Stimulated activated naive CD4-positive, alpha-beta T cell (primary cell): ENCODE measurements at places on chromosomes 6 and 20.

DNA sequence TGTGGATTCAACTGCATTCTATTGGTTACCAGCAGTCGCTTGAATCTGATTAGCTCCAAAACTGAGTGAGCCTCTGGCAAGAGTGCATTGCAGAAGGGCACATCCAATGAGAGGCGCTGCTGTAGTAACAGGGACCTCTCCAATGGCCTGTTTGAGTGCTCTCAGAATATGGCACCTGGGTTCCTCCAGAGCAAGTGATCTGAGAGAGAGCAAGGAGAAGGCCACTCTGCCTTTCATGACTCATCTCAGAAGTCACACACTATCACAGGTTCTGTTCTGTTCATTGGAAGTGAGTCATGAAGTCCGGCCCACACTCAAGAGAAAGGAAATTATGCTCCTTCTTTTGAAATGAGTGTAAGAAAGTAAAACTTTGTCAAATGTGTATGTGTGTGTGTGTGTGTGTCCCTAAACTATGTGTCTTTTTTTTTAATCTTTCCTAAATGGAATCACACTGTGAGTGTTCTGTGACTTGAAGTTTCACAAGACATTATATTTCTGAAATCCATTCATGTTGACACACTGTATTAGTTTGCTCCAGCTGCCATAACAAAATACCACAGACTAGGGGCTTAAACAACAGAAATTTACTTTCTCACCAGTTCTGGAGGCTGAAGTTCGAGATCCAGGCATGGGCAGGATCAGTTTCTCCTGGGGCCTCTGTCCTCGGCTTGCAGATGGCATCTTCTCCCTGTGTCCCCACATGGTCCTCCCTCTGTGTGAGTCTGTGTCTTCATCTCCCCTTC is 138.3 kb upstream of the CDYL start:
- DNase-seq = no peak

GRCh38 chr6:160330619-160331018 is 17.6 kb upstream of the SLC22A3 start:
- no peak for DNase-seq

DNA sequence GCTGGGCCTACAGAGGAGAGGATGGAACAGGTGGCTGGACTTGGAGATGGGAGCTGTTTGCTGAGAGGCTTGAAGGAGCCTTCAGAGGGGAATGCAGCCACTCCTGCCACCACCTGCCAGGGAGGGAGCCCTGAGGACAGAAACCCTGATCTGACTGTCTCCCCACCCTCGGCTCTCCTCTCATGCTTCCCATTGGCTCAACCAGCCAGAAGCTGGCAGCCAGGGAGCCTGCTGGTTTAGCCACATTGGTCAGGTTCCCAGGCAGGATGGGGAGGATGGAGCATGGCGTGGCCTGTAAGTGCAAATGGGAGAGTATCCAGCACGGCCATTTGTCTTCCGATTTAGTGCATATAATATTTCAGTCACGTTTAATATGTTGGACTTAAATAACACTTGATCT is 12.8 kb downstream of the TREM1 start:
- no peak for DNase-seq

DNA sequence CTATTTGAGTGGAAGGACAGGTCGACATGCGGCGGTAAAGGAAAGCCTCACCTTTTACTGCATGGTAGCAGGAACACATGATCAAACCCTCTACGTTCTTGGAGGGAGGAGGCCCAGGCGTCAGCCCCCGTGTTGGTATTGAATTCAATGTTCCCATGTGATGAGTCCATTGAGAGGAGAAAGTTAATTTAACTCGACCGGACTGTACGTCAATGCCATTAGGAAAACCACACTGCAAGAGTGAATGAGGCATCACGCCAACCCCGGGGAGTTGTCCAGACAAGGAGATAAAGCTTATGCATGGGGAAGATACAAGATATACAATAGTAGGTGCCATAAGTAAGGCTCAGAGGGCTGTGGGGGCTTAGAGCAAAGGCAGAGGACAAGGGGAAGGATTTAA is 213.9 kb upstream of the ECI2 start:
- DNase-seq = no peak

- DNase-seq = no peak
Observed at GRCh38 chr20:12927489-12927888, 81.3 kb upstream of the SPTLC3 start.

DNA sequence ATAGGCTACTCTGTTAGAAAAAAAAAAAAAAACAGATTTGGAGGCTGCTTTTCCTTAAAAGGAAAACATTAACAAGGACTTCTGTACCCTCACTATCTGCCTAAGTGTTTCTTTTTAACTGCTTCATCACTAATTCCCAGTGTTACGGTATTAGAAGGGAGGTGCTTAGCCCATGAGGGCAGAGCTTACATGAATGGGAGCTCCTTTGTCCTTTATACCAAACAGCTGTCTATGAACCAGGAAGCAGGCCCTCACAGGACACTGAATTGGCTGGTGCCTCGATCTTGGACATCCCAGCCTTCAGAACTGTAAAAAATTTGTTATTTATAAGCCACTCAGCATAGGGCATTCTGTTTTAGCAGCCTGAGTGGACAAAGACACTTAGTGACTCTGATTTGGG is 215.6 kb upstream of the NRSN1 start:
- no peak for DNase-seq

DNA sequence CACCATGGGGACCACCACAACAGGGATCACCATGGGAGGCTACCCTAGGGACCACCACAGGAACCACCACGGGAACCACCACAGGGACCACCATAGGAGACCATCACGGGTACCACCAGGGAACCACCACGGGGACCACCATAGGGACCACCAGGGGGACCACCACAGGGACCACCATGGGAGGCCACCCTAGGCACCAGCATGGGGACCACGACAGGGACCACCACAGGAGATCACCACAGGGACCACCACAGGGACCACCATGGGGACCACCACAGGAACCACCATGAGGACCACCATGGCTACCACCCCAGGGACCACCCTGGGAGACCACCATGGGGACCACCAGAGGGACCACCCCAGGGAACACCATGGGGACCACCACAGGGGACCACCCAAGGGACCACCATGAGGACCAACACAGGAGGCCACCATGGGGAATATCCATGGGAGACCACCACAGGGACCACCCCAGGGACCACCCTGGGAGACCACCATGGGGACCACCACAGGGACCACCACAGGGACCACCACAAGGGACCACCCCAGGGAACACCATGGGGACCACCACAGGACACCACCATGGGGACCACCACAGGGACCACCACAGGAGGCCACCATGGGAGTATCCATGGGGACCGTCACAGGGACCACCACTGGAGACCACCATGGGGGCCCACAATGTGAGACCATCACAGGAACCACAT is 67.6 kb upstream of the MPC1 start:
- DNase-seq = no peak

GRCh38 chr6:97396880-97397279 is 113.9 kb upstream of the MMS22L start:
- DNase-seq = no peak

DNA sequence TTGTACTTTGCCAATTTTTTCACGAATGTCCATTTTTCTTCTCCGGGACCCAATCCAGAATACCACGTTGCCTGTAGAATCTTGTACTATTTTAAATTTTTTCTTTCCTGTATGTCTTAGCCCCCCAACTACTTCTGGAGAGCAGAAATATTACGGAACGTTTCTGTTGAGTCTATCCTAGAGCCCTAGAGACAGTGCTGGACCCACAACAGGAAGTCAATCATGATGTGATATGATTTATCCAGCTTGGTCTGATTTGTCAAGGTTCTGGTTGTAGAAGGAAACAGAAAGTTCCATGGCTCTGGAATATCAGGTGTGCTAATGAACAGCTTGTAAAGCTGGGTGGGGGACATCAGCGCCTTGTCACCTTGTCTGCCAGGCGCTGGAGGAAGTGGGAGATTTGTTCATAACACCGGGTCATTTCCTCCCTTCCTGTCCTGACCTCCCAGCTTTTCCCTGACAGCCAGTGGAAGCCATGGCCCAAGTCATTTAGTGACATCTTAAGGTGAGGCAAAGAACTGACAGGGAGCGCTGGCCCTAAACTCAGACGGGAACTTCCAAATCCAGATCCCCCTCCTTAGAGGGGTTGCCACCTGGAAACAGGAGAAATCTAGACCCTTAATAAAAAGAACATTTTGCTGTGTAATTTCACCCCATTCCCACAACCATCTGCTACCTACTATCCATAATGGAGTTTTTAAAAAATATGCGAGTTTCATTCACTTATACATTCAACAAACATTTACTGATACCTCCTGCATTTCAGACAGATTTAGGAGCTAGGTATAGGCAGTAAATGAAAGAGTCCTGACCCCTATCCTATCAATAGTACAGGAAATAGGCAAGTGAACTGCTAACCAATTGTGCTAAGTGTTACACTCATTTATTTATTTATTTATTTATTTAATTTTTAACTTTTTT is 130.5 kb downstream of the ZFP64 start:
- no peak for DNase-seq

- DNase-seq = peak; percentile 7
Observed at GRCh38 chr6:53728570-53729194, 63.1 kb upstream of the KLHL31 start.

GRCh38 chr20:1702855-1703254 is 45.3 kb upstream of the SIRPG start:
- no peak for DNase-seq

- no peak for DNase-seq
Observed at GRCh38 chr20:41143354-41143753, 6.0 kb downstream of the PLCG1 start.

- DNase-seq = no peak
Observed at GRCh38 chr6:98794307-98794842, 40.0 kb upstream of the POU3F2 start.

- DNase-seq = no peak
Observed at GRCh38 chr6:111484633-111484930, 1.6 kb upstream of the REV3L start.
